ENCODE measurements at places on chromosomes 3 and 15.

GRCh38 chr15:68821841-68822381 lies 1.2 kb upstream of the ANP32A start:
- no peak for DNase-seq

GRCh38 chr3:131151-131888 lies 65.2 kb upstream of the CHL1 start:
- DNase-seq: no peak

DNA sequence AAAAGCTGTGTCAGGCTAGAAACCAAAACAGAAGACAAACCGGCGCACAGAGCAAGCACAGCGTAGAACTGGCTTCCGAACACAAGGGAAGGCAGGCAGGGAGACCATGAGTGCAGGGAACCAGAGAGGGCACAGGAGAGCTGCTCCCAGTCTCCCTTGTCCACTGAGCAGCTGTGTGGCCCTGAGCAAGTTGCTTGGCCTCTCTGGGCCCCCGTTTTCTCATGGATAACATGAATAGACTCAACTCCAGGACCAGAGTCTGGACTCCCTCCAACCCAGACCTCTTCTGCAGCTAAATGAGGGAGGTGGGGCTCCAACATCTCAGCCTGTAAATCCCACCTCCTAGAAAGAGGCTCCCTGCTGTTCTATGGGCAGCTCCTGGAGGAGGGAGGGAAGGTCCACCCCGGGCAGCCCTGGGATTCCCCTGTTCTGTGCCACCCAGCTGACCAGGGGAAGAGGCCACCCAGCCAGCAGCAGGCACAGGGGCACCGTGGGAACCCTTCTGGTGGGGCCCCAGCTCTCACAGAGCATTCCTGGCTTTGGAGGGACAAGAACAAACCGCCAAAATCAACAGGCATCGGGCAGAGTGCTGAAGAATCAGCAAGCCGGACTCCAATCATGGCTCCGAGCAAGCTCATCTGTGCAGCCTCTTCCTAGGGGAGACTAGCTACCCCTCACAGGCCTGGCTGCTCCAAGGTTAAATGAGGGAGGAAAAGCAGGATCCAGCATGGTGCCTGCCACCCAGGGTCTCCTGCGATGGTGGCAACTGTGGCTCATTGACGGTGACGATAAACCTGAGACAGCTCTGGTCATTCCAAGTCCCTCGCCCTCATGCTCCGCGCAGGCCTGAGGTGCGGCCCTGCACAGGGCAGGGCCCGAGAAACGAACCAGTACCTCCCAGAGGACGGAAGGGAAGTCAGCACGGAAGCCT lies 15.1 kb downstream of the XXYLT1 start:
- DNase-seq: no peak

GRCh38 chr3:163722405-163722804 lies 1355.9 kb downstream of the SI start:
- peak; percentile 61 for DNase-seq

GRCh38 chr15:94259121-94259751 lies 27.9 kb downstream of the MCTP2 start:
- DNase-seq: no peak

DNA sequence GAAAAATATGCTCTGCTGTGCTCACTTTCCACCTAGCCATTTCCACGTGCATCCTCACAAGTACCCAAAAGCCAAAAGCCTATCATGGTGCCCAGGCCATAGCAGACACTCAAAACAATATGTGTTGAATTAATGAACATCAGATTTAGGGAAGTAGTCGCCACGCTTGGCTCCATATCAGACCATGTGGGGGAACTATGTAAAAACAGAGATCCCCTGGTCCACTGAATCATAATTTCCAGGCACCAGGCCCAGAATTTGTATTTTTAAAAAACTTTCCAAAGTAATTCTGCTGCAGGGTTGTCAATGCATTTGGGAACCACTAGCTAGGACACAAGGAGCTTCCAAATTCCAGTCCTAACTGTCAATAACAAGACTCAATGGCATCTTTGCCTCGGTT lies 77.3 kb downstream of the CNTN3 start:
- no peak for DNase-seq

GRCh38 chr3:125410922-125411321 lies 35.8 kb upstream of the ZNF148 start:
- DNase-seq: no peak

GRCh38 chr3:174777813-174778212 lies 81.3 kb upstream of the NAALADL2 start:
- DNase-seq: no peak

GRCh38 chr15:52097180-52097579 lies 15.4 kb downstream of the BCL2L10 start:
- no peak for DNase-seq

DNA sequence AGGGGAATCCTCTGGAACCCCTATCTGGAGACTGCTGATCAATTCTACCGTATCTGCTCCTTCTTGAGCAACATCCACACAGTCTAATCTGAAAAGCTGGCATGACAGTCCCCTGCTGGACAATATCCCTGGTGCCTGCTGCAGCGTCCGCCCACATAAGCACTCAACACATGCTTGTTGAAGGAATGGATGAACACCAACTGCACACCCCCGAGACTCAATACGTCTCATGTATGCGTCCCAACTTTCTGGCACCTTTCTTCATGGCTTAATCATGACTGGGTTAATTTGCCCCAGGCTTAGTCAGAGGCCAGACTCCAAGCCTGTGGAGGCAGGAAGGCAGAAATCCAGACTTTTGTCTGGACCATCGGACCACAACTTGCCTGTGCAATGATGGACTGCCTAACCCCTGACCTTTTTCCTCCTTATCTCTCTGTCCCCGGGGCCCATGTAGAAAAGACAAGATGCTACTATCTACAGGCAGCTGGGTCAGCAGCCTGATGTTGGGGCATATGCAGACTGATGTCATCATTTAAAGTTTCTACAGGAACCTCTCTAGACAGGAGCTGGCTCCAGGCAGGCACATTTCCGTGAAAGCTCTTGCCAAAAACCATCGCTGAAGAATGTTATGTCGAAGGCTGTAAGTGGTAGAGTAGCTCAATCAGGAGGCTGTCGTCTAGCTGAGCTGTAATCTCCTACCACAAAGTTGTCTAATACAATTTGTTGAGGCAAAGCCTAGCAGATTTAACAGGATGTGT lies 114.1 kb upstream of the TPM1 start:
- DNase-seq: no peak

- no peak for DNase-seq
These were observed 57.9 kb downstream of the ACAP2 start for GRCh38 chr3:195384952-195385351.

DNA sequence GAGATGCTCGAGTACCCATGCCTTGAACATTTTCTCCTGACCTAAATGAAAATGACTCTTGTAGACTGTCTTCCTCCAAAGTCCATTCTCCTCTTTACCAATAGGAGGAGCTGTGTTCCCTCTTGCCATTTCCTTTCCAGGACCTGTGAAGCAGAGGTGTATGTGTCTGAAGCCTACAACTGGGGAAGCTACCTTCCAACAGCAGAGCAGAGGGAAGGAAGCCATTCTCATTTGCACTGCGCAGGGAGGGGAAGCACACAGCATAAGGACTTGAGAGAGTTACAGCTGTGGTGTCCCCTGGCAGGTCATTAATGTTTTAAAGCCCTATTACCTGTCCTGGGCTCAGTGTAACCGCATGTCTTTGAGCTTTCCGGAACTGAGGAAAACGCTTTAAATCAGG lies 38.7 kb downstream of the HSPBAP1 start:
- DNase-seq: peak; percentile 28

DNA sequence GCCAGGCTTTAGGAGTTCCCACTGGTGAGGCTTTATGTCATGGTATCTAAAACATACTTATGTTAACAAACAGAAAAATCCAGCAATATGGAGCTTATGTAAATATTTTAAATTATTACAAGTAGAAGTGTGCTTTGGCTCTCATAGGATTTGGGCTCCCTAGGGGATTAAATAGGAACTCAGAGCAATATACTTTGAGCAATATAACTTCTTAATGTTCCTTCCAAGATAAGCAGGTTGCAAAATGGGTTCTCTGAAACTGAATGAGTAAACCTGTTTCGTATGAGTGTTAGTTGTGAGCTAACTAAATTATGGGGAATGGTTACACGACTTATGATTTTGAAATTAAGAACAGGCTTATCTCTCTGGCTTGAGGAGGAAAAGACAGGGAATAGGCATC lies 366.1 kb upstream of the ZNF385D start:
- DNase-seq: no peak

DNA sequence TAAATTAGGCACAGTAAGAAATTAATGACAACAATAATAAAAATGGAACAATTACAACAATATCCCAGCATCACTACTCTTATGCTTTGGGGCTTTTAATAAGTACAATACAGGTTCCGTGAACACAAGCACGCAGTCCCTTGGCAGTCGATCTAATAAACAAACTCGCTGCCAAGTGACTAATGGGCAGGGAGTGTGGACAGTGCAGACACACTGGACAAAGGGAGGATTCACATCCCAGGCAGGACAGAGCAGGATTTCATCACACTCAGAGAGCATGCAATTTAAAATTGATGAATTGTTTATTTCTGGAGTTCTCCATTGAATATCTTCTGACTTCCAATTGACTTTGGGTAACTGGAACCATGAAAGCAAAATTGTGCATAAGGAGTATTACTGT lies 524.1 kb upstream of the CFAP20DC start:
- no peak for DNase-seq

DNA sequence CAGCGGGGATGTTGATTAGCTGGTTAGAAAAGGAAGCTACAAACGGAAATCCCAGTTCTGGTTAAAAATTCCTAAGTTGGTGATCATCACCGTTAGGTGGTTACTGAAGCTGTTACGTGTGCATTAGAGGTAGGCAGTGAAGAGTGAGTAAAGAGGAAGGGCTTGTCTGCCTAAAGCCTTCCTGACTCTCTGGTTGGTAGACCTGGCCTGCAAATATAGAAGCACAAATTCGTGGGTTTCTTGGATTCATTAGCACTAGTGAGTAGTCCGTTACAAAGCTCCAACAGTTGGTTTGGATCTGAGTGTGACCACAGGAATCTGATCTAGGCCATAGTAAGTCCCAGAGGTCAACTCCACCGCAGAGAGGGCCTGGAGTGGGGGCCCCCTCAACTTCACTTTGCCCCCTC lies 174.0 kb upstream of the TP63 start:
- DNase-seq: no peak

DNA sequence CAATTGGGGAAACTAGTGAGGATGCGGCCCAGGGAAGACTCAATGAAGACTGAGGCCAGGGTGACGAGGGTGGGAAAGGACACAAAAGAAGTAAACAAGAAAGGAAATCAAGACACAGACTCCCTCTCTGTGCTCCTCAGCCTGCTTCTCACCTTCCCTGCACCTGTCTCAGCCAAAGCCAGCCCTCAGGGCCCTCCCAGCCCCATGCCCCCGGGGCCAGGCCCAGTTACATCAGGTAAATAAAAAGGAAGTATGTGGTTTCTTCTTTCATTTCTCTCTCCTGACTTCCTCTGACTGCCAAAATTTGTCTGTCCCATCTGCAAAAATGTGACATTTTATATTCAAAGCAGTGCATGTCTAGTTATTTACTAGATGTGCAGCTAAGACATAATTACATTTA lies 328.0 kb downstream of the UACA start:
- DNase-seq: no peak

- DNase-seq: no peak
These were observed at the start of gene CASR for GRCh38 chr3:122183521-122183892. Gene CASR (plus strand): TSS chr3:122183668. CDS start chr3:122254190, 70,522 bp downstream.

GRCh38 chr3:97579365-97579764 lies 185.2 kb upstream of the ARL6 start:
- DNase-seq: no peak

GRCh38 chr15:25093455-25094029 lies 138.8 kb downstream of the SNRPN start:
- no peak for DNase-seq

GRCh38 chr3:45981346-45982074 lies 14.1 kb downstream of the FYCO1 start:
- no peak for DNase-seq

DNA sequence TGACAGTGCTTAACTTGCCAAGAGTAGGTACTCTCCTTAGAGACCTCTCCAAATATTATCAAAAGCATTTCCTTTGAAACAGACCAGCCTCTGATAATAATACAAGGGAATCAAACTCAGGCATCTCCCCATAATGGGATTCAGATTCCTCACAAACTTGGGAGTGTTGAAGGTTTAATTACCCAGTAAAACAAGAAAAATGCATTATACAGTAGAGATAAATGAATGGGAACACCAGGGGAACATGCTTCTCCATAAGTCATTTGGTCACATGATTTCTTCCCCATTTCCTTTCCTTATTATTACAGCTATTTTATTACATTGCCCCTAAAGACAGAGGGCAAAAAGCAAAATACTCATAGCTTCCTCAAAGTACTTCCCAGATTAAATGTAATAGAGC lies 325.0 kb upstream of the CDIN1 start:
- DNase-seq: no peak

DNA sequence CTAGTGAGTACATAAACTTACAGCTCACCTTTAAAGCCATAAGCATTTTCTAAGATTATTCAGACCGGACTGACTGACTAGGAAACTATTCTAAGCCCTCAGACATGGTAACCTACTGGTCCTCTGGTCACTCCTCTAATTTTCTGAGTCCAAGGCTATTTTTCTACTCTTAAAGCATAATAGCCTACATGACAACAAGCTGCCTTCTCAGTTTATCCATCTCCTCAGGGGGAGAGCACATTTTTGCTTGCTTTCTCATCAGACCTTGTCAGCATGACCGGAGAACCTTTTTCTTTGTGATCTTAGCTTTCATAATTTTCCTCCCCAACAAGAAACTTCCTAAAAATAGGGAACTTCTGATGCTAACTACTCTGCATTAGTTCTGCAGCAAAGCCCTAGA lies 38.4 kb downstream of the UBP1 start:
- no peak for DNase-seq

DNA sequence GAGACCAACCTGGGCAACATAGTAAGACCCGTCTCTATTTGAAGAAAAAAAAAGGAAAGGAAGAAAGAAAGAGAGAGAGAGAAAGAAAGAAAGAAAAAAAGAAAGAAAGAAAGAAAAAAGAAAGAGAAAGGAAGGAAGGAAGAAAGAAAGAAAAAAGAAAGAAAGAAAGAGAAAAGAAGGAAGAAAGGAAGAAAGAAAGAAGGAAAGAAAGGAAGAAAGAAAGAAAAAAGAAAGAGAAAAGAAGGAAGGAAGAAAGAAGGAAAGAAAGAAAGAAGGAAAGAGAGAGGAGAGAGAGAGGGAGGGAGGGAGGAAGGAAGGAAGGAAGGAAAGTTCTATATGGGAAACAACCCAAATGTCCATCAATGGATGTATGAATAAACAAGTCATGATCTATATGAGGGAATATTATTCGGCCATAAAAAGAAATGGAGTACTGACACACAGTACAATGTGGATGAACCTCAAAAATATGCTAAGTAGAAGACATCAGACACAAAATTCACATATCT lies 28.8 kb upstream of the TM4SF1 start:
- no peak for DNase-seq

DNA sequence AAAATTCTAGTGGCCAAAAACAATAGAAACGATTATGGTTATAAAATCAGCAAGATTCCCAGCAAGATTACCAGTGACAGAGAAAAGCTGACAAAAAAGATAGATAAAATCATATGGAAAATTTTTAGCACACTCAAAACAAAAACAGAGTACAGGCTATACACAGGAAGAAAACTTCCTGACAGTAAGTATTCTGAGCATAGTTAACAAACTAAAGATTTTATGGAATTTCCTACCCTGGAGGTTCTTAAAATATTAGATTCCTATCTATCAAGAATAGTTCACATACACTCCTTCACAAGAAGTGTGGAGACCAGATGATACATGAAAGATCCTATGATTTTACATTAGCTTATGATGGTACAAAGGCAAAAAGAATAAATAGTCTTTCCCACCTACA lies 50.8 kb downstream of the ZNF148 start:
- DNase-seq: no peak

GRCh38 chr15:28068930-28069329 lies 30.2 kb downstream of the OCA2 start:
- DNase-seq: no peak
